Erythroblast (primary cell): ENCODE measurements at places on chromosomes 11 and 22.

DNA sequence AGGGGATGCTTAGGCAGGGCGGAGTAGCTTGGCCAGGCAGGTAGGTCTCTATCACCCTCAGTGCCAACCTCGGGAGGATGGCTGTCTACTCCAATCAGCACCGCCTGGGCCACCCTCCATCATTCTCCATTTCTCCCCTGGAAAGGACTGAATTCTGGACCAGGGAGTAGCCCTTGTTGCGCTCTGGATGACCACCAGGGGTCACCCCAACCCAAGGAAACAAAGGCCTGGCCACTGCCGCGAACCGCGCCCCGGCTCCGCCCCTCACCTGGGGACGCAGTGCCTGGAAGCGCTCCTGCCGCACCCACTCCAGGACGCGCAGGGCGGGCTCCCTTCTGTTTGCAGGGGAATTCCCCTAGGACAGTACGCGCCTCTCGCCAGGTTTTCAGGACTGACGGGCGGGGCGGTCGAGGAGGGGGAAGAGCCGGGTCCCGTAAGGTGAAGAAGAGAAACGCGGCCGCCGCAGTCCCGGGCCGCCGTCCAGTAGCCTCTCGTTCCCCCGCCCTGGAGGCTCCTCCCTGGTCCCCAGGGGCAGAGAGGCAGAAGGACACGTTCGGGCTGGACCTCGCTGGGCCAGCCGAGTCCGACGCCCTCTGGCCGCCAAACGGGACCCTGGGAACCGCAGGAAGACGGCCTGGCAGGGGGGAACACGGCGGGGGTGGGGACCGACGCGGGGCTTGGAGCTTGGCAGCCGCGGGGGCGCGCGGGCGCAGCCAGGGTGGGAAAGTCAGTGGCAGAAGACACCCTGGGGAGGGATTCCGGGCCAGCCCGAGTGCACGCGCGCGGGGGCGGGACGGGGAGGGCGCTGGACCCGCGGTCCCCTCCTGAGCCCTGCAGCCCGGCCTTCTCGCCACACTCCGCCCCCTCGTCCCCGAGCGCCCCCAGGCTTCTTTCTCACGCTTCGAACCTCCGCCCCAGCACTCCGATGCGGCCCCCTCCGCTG, 7.1 kb downstream of the SCN4B start:
- peak; percentile 53 for DNase-seq

DNA sequence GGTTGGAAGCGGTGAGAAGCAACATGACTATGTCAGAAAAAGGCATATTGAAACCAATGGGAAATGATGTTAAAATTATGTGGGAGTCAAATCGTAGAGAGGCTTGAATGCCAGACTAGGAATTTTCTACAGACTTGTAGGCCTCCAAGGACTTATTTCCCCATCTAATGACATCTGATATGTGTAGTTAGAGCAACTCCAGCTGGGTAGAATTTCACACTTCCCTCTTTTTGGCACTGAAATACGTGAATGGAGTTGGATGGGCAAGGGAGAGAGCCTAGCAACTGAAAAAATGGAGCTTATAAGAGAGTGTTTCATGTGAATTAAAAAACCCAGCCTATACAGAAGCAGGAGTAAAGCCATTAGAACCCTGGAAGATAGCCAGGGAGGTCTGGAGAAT, 304.2 kb downstream of the INSC start:
- no peak for DNase-seq

DNA sequence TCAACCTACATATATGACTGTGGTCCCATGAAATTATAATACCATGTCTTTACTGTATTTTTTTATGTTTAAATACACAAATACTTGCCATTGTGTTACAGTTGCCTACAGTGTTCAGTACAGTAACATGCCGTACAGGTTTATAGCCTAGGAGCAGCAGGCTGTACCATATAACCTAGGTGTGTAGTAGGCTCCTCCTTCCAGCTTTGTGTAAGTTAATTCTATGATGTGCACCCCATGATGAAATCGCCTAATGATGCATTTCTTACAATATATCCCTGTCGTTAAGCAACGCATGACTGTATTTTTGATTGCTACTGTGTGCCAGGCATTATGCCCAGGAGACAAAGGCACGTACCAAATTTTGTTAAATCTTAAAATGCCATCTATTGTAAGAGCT, 163.7 kb downstream of the LDLRAD3 start:
- no peak for DNase-seq

DNA sequence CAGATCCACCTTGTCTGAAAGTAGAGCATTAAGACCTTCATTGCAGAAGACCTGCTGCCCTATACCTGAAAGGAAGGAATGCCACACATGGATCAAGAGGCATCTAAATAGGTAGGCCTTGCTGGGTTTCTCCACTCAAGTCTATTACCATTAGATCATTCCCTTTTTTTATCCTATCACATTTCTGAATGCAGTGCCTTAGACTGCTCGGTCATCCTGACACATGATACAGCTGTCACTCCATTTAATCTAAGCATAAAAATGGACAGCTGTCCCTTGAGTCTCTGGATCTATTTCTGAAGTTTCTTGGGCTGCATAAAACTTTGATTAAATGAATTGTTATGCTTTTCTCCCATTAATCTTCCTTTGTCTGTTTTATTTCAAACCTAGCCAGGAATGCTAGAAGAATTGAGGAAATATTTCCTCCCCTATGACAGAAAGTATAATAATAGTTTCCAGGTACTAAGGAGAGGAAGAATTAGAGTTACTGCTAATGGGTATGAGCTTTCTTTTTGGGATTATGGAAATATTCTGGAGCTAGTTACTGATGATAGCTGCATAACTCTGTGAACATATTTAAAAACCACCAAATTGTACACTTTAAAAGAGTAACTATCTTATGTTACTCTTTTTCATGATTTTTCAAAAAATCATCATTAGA, 88.0 kb downstream of the DLG2 start:
- no peak for DNase-seq

DNA sequence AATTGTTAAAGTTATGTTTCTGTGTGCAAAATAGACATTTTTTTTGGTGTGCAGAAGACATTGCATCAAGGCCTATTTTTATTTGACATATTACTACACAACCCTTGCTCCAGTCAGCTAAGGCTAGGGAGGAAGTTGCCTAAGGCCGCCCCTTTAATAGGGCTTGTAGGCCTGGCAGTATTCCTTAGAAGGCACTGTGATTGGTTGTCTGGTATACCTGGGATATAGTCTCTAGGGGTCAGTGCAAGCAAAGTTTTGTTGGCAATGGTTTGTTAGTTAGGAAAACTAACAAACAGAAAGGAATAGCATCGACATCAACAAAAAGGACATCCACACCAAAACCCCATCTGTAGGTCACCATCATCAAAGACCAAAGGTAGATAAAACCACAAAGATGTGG, 16.9 kb downstream of the CCDC15 start:
- DNase-seq = no peak

DNA sequence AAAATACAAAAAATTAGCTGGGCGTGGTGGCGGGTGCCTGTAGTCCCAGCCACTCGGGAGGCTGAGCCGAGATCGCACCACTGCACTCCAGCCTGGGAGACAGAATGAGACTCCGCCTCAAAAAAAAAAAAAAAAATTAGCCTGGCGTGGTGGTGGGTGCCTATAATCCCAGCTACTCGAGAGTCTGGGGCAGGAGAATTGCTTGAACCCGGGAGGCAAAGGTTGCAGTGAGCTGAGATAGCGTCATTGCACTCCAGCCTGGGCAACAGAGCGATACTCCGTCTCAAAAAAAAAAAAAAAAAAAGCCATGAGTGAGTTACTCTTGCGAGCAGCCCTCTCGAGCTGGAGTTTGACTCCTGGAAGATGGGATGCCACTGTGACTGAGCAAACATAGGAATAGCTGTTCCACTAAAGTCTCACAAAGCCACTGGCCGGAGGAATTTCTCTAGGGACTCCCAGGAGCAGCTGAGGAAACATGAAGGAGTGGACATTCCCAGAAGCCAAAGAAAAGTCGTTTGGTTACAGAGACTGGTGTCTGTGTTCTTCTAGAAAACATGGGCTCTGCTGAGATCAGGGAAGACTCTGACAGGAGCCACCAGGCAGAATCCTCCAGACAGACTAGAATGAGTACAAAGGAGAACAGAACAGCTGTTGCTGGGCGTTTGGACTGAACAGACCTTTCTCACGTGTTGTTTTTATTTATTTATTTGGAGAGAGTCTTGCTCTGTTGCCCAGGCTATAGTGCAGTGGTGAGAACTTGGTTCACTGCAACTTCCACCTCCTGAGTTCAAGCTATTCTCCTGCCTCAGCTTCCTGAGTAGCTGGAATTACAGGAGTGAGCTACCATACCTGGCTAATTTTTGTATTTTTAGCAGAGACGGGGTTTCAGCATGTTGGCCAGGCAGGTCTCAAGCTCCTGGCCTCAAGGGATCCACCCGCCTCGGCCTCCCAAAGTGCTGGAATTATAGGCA, 32.4 kb upstream of the MYH9 start:
- DNase-seq = no peak

DNA sequence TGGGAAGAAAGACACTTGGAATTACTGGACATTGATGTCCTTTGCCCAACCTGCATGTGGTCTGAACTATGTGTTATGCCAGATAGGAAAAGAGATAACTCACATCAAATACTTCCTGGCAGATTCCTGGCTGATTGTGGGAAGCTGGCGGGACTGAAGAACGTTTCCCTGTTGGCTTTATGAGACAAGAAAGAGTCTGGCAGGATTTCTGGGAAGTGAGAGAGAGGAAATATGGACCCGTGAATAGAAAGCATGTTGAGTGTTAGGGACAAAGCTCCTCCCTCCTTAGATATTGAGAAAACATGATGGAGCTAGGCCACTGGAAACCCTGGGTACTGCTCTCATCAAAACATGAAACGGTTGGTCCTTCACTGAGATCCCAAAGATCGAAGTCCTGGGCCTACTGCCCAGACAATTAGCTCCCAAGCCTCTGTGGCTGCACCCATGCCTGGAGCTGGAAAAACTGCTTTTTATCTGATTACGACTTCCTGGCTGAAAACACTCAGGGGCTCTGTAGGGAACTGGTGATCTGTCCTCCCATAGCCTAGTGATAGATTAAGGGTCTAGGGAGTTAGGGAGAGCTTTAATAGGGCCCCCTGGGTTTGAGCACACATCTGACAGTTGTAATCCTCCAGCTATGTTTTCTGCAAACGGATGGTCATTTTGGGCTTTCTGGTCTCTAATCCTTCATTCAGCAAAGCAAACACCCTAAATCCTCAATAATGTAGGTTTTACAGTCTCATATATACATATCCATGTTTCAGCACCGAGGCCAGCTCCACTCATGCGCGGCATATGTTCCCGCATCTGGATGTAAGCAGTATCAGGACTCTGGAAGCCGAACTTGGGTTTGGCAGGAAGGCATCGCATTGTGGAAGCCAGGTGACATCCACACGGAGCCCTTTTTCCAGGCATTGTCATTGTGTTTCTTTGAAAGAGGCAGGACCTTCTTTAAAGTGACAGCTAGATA, 6.1 kb upstream of the B3GAT1 start:
- DNase-seq = peak; percentile 3

- DNase-seq = no peak
Observed at GRCh38 chr11:124978316-124978715, 24.3 kb downstream of the CCDC15 start.

- no peak for DNase-seq
Observed at GRCh38 chr11:76083563-76084451, 122.5 kb downstream of the WNT11 start.

DNA sequence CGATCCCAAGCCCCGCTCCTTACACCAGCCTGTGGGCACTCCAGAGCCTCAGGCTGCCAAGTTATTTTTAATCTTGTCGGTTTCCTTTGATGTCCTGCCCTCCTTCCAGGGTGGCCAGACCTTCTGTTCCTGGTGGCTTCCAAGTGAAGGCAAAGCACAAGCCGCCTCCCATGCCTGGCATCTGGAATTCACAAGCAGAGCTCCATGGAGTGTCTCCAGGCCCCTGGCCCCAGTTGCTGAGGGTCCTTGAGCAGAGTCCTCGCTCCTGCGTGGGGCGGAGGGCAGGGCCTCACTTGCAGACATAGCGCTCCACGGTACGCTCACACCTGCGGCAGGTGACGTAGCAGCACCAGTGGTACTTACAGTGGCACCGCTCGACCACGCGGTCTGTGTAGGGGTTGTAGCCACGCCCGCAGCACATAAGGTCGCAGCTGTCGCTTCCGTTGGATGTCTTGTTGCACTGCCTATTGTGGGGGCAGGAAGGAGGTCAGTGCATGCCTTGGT, 19.5 kb downstream of the WNT11 start:
- DNase-seq = no peak

GRCh38 chr11:64650923-64651523, 60.0 kb downstream of the SLC22A12 start:
- no peak for DNase-seq

GRCh38 chr22:22556995-22557925, 1.8 kb downstream of the PRAME start:
- DNase-seq = no peak

DNA sequence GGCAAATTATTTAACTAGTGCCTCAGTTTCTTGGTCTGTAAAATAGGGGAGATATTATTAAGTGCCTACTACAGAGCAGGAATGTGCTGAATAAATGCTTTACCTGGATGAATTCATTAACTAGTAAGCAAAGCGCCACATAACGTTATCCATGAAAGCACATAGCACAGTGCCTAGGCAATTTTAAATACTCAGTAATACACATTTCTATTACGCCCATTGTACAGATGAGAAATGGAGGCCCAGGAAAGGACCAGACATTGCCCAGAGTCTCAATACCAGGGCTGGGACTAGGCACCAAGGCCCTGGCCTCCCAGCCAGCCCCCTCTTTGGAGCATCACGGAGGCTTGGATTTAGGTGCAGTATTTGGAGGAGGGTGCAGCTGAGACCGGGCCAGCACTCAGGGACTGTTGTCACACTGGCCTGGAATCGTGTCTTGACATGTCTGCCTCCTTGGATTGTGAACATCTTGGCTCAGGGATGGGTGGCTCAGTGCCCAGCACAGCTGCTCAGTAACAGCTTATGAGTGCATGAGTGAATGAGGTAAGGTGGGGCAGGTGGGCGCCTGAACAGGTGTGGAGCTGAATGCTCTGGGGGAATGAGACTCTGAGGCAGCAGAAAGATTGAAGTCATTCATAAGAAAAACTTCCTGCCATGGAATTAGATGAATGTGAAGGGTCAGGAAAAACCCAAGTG, 42.1 kb upstream of the TPBGL start:
- DNase-seq = no peak

DNA sequence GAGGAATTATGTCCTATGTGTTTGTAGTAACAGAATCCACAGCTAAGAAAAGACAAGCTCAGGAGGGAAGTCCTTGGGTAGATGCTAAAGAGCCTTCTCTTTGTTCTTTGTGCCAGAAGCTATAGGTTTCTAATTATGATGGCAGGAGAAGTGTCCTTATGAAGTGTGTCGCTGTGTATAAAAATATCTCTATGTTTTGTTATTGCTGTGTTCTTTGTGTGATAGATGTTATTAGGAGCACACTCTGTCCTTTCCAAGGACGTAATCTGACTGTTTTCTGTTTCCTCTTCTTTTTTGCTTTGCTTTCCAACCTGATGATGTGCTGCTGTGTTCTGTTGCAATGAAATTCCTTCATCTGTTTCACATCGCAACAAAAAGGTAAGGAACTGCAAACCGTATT, 171.9 kb downstream of the NCAM1 start:
- DNase-seq = no peak
